ENCODE measurements at places on chromosomes 5 and 9.

- DNase-seq = no peak
Measured at GRCh38 chr9:127940593-127940992, 2.9 kb upstream of the DPM2 start.

GRCh38 chr5:5483880-5484598 lies 61.6 kb downstream of the ICE1 start:
- DNase-seq = no peak

DNA sequence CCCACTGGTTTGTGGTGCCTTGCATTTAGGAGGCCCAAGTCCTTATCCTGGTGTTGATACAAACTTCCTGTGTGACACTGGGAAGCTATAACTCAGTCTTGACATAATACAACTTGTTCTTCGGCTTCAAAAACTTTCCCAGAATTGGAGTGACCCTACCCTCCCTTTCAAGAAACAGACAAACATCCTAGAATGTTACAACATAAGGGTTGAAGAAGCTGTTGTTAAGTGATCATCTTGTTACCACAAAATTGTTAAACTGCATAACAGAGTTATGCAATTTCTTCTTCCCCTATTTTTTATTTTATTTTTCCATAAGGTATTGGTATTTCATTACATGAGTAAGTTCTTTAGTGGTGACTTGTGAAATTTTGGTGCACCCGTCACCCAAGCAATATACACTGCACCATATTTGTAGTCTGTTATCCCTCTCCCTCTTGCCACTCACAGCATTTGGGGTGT lies 21.3 kb downstream of the TLR4 start:
- DNase-seq = no peak

GRCh38 chr5:140869555-140869886 lies 764 bp downstream of the PCDHA11 start:
- DNase-seq = no peak

- DNase-seq = no peak
Measured at GRCh38 chr5:161403996-161404395, 142.5 kb downstream of the GABRB2 start.

DNA sequence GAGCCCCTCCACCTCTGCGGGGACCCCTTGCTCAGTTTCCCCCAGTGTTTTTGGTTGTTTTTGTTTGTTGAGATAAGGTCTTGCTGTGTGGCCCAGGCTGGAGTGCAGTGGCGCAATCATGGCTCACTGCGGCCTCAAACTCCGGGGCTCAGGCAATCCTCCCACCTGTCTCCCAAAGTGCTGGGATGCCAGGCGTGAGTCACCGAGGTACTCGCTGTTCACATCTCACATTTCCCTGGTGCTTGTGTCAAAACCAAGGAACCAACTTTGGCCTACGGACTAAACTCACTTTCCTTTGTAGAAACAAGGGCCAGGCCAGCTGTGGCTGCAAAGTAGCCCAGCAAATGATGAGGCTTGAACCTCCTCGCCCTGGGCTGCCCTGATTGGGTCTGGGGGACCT lies 9.7 kb upstream of the AJM1 start:
- no peak for DNase-seq

GRCh38 chr9:75965231-75965630 lies 74.8 kb downstream of the PCSK5 start:
- no peak for DNase-seq

Measured in umbilical cord (tissue), 2 donors.